Upper lobe of right lung (tissue), 1 donor: ENCODE measurements at places on chromosomes 3 and 15. TPM values are rescaled to one million over a fixed set of nuclear protein-coding genes. Genes with fewer than 3 reads are reported as not detected.

Gene TNFAIP8L3
- 10.9 TPM for total RNA-seq

Gene CLRN1
- not detected for total RNA-seq

Gene CHRM5
- total RNA-seq = not detected

Gene SUCNR1
- total RNA-seq = 2.7 TPM

Gene FEZF2
- total RNA-seq = not detected

Gene COLQ
- 1.1 TPM for total RNA-seq

Gene HYAL1
- 78.8 TPM for total RNA-seq

Gene GPR160
- total RNA-seq = 22.3 TPM

Gene DOCK3
- 2.7 TPM for total RNA-seq

Gene SIDT1
- total RNA-seq = 3.5 TPM

Gene SEMA5B
- total RNA-seq = 2.3 TPM

Gene RARB
- total RNA-seq = 5.8 TPM

Gene ATP1B3
- 161 TPM for total RNA-seq

Gene CTDSPL
- total RNA-seq = 78.6 TPM

Gene CPNE9
- 0.90 TPM for total RNA-seq

Gene TIPARP
- 56.9 TPM for total RNA-seq

Gene MAGEF1
- total RNA-seq = 30.3 TPM

Gene OXSM
- total RNA-seq = 8.5 TPM

Gene SAMMSON
- total RNA-seq = not detected

Gene NR1I2
- total RNA-seq = not detected

Gene GPR87
- 0.67 TPM for total RNA-seq
